ENCODE measurements at places on chromosomes 2 and 18. TPM values are rescaled to one million over a fixed set of nuclear protein-coding genes. Genes with fewer than 3 reads are reported as not detected.
A peak's percentile ranks its signal among the peaks of the same experiment; 100 is the strongest.

CGREF1 gene
- 0.50 TPM for total RNA-seq

ITGB1BP1 gene
- total RNA-seq: 91.4 TPM

MREG gene
- total RNA-seq: 0.40 TPM

TCF4 gene
- total RNA-seq: 84.3 TPM

DNA sequence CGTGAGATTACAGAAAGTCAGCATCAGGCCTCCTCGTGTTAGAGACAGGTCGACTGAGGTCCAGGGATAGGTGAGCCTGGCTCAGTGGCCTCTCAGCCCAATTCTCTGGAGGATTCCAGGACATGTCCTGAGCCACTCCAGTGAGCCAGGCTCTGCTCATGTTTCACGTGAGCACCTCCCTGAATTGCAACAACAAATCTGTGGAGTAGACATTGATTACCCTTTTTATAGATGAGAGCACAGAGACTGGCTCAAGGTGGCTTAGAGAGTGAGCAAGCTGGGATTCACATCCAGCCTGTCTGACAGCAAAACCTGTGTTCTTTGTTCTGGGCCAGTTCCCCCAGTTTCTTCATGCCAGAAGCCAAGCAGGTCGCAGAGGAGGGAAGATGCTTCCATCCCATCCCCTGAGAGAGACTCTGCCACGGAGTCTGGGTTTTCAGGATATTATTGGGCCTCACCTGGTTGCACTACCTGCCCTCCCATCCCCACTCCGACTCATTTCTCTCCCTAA, 46.4 kb downstream of the HS1BP3 start:
- no peak for DNase-seq

- DNase-seq: no peak
Observed at GRCh38 chr2:25608718-25609117, 64.7 kb downstream of the DTNB start.

DNA sequence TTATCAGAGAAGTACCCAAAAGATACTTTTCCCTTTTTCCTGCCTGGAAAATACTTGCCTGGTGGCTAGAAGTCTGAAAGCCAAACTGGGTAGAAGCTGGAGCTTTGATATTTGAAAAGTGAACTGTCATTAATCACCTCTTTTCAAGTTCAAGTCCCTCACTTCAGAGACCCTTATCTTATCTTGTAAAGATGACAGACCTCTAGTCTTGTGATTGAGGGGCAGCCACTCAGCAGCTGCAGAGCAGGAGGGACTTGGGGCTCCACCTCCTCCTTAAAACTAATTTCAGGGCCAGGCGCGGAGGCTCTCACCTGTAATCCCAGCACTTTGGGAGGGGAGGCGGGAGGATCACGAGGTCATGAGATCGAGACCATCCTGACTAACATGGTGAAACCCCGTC, 64.2 kb upstream of the CDCA7 start:
- no peak for DNase-seq

DNA sequence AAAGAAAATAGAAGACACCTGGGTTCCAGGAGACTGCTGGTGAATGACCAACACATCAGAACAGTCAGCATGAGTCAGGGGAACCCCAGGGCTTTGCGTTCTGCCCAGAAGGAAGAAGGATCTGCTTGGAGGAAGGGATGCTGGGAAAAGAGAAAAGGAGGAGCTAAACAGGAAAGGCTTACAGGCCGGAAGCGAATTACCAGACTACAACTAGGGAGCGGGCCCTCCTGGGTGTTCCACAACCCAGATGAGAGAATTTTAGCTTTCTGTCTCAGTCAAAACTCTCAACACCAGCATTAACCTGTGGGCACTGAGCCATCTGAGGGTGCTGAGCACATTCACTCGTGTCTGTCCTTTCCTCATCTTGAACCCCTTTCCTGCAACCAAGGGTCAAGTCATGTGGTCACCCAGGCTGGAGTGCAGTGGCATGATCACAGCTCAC, 19.2 kb downstream of the CDC42EP3 start:
- no peak for DNase-seq

DNA sequence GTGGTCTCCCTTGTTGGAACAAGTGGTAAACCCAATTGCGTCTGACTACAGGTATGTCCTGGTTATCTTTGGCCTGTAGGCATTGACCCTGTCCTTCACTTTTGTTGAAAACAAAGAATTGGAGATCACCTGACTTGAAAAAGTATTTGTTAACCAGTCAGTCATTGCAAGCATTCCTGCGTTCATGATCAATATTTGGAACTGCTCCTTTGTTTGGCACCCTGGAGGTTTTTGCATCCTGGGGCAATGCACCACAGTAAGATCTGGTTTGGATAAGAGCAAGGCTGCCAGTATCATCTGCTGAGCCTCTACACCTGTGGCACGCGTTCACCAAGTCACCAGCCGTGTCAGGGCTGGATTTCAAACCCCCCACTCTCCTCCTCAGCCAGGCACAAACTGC, 115.7 kb downstream of the DNAH6 start:
- DNase-seq: no peak

DNA sequence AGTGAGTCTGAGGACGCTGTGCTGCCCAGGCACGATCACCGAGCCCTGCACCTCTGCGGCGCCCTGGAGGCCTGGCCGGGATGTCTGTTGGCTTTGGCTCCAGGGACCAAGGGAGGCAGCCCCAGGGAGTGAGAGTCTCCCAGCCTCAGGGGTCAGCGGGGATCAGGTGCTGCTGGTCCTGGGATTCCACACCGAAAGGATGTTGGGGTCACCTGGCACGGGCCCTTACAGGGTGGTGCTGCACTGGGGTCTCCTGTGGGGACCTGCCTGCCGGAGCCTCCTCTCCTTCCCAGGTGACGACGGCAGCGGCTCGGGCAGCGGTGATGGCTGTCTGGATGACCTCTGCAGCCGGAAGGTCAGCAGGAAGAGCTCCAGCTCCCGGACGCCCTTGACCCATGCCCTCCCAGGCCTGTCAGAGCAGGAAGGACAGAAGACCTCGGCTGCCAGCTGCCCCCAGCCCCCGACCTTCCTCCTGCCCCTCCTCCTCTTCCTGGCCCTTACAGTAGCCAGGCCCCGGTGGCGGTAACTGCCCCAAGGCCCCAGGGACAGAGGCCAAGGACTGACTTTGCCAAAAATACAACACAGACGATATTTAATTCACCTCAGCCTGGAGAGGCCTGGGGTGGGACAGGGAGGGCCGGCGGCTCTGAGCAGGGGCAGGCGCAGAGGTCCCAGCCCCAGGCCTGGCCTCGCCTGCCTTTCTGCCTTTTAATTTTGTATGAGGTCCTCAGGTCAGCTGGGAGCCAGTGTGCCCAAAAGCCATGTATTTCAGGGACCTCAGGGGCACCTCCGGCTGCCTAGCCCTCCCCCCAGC, 30.5 kb downstream of the GPC1 start:
- DNase-seq: peak; percentile 86

DNA sequence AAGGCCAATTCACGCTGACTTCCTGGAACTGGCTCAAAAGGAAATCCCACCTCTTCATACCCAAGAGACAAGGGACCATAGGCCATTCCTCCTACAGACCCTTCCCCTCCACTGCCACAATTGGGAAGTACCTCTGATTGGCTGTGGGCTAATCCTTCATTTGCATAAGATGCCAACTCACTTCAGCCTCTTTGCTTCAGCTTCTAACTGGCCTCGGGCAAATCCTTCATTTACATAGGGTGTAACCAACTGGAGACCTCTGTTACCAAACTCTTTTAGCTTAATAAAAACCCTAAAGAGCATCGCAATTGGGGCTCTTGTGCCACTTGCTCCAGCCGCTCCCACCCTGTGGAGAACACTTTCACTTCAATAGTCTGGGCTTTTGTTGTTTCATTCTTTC, 38.2 kb downstream of the MC2R start:
- DNase-seq: no peak

DNA sequence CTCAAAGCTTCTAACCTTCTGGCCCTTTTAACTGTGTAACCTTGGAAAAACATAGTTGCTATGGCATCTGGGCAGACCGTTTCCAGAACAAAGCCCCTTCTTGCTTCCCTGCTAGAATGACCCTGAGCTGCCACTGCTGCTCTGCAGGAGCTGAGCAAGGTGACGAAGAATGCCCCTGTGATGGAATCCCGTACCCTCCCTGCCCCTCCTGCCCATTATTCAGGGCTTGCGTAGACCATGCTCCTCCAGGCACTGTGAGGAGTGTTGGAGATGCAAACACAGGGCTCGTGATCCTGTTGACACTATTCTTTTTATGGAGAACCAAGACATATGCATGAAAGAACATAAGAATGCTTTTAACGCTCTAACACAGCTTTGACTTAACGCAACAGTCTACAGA, 191.1 kb downstream of the CDH2 start:
- DNase-seq: no peak

DNA sequence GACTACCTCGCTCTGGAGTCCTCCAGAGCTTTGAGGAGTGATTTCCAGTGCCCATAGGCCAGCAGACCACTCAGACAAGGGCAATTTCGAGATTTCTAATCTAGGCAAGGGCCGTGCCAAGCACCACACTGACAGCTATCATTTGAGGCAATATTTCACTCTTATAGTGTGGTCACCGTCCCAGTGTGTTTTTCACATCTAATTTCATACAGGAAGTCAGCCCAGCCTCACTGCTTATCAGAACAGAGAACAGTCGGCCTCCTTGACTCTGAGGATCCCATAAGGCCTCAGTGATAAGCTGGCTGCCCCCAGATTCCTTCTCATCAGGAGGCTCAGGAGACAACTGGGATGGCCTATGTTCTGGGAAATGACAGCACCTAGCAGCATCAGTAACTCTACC, 581 bp downstream of the CAPN14 start:
- no peak for DNase-seq

- no peak for DNase-seq
Observed at GRCh38 chr2:220572385-220572784, 945.0 kb downstream of the SLC4A3 start.

DNA sequence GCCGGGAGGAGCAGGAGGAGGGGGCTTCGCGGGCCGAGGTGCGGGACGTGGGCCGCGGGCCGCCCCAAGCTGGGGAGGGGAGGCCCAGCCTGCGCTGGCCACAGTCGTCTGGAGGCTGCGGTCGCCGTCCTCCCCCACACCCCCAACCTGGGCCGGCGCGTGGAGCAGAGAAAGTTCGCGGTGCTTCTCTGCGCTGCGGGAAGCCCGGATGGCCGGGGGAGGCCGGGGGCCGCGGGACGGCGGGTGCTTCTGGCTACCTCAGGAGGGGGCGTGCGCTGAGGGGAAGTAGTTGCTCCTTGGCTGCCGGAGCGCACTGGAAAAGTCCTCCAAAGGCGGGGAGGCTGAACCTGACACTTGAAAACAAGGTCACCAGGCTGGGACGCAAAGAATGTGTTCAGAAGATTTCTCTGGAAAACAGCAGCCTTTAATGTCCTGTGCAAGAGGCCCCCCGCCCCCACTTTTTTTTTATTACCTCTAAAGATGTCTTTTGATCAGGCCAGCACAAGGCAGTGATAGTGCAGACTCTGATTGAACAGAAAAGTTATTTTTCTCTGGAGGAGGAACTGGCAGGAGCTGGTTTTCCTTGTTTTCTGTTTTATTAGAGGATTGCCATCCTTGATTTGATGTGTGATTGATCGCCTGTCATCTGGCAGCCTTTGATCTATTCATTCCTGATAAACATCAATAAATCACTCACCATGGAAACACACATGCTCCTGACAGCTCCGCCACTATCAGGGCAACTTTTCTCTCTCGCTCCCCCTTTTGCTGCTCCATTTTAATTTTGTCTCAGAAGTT, 1.6 kb downstream of the TSHZ1 start:
- DNase-seq: peak; percentile 91

DNA sequence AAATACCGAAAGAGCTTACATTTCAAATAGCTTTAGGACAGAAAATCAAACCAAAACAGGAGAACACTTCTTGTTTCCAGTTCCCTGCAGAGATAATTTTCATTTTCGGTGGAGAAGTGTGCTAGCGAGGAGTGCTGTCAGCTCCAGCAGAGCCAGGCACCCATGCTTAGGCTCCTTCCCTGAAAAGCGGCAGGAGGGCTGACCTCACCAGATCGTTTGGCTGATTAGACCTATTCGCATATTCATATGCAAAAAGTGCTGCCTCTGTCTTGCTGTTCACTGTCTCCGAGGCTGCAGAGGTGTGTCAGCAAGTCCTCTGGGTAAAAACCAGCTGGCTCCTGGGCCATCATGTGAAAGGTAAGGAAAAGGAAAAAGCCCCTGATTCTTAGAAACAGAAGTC, 225.8 kb upstream of the COPS8 start:
- DNase-seq: peak; percentile 85

DNA sequence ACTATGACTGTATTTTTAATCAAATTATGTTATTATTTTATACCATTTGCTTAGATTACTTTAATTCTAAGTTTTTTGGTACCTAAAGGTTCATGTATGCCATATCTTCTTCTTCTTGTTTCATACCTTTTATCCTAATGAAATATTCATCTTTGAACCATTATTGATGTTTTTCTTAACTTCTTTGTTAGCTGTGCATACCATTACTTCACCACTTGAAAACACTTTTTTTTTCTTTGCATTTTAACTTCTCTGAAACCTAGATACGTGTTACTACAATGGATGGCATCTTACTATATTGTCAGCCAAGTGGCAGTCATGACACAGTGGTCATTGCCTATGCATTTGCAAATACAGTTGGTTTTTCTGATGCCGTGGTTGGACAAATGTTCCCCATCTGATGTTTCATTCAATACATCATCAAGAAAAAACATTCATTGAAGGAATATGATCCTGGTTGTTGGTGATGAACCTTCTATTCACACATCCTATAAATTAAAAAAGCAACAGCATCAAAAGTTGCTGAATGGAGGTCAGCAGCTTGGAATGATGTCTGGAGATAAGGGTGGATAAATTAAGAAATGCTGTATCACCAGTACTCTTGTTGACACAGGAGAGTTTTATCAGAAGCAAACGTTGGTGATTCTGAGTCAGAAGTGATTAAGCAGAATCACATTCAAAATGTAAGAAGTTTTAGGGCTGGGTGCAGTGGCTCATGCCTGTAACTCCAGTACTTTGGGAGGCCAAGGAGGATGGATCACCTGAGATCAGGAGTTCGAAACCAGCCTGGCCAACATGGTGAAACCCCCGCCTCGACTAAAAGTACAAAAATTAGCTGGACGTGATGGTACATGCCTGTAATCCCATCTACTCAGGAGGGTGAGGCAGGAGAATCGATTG, 7.4 kb downstream of the IL36A start:
- no peak for DNase-seq

All from esophagus muscularis mucosa (tissue), 4 donors.